Esophagus squamous epithelium (tissue), 5 donors: ENCODE measurements at places on chromosomes 2 and 18.

- no peak for DNase-seq
Observed at GRCh38 chr2:197229509-197230443, 80.8 kb downstream of the ANKRD44 start.

DNA sequence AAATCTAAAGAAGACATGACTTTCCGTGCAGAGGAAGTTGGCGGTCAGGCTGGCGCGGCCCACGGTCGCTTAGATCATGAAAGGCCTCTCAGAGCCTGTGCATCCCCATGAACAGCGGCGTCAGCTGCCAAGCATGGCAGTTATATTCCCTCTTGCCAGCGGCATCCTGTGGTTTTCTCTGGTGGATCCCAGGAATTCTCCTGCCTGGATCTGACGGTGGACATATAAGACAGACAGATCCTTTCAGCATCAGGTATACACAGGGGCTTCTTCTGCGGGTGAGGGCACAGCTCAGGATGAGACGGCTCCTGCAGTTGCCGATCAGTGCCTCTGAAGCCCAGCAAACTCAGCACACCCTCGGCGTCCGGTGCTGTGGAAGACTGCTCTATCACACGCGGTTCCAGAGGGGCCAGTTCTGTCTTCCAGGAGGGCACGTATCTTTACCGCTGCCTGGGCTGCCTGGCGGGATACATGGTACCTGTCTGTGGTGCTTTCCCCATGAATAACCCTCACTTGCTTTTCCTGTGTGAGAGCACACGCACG lies 157.8 kb downstream of the LDLRAD4 start:
- DNase-seq = no peak

GRCh38 chr18:48563027-48563426 lies 24.2 kb downstream of the CTIF start:
- DNase-seq = no peak

- DNase-seq = no peak
Observed at GRCh38 chr2:54676656-54677055, 46.8 kb upstream of the EML6 start.

DNA sequence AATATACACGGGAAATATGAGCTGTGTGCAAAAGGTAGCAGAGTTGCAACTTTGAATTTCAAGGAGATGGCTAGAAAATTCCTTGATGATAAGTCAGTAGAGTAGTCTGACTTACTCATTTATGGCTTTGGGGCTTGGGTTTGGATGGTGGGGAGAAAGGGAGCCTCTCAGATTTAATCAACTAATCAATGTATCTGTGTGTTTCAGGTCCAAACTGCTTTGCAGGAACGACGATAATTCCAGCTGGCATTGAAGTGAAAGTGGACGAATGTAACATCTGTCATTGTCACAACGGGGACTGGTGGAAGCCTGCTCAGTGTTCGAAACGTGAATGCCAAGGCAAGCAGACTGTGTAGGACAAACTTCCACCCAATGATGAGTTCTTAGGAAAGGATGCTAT lies 164.6 kb downstream of the VWC2L start:
- no peak for DNase-seq

DNA sequence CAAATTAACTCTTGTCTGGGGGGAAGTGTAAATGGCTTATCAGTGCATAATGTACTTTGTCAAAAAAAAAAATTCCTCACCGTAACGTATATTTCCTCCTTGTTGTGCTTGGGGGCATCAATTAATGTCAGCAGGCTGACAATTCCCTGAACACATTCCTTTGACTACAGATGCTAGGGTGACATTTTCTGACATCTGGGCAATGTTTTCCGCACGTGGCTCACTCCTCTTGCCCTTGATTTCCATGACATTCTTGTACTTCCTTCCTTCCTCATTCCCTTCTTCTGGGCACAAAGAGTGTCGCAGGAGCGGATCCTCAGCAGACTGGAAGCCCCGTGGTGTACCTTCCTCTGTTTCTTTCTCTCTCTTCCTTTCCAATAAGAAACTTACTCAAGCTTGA lies 173.7 kb downstream of the SP3 start:
- no peak for DNase-seq

GRCh38 chr2:20103530-20103929 lies 52.1 kb upstream of the LAPTM4A start:
- DNase-seq = no peak

DNA sequence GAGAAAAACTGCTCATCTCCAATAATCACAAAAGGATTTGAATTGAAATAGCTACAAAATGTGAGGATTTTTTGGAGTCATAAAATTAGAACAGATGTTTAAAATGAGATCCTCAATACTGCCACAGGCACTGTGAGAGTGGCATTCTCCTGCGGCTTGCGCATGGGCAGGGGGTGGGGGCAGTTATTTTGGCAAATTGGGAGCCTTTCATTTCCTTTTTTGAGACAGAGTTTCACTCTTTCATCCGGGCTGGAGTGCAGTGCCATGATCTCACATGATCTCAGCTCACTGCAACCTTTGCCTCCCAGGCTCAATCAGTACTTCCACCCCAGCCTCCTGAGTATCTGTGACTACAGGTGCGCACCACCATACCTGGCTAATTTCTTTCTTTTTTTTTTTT lies 42.4 kb downstream of the POMC start:
- no peak for DNase-seq

- DNase-seq = no peak
Observed at GRCh38 chr18:7575465-7576028, 8.4 kb downstream of the PTPRM start.

DNA sequence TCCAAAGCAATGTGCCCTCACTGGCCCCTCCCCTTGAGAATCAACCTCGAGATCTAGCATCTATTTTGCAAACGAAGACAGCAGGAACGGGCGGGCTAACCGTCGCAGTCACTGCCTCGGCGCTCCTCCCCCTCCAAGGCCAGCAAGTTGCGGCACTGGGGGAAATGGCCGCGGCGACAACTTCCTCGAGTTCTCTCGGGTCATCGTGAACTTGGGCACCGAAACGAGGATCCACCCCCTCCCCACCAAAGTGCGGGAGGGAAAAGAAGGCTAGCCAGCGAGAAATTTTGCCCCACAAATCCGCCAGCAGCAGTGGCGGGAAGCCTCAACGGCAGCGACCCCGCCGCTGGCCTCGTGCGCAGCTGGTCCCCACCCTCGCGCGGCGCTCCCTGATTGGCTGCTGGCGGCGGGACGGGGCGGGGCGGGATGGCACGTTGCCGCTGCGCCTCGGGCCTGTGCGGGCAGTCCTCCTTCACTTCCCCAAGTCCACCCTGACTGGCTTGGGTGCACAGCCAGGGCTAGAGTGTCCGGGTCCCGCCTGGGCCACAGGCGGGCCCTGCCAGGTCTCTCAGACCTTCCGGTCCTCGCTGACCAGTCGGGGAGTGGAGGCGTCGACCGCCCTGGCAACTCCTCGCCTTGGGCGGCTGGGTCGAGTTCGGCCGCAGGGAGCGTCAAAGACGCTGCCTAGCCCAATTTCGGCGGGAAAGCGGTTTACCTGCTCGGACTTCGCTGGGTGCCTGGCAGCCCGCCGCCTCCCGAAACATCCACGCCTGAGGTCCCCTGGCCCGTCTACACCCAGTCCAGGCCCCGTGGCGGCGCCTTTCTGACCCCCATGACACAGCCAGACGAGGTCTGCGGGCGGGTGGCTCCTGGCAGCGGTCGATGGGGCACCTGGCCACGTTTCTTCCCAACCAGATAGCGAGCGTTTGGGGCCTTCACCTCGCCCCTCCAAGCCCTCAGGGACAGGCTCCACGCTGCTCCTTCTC lies at the start of gene BOLL:
Gene BOLL (minus strand): TSS at position 364 of the 986 bp plus-strand sequence. CDS start 3,469 bp downstream, outside the sequence.
- no peak for DNase-seq

- no peak for DNase-seq
Observed at GRCh38 chr18:77100751-77101355, 31.7 kb downstream of the MBP start.

DNA sequence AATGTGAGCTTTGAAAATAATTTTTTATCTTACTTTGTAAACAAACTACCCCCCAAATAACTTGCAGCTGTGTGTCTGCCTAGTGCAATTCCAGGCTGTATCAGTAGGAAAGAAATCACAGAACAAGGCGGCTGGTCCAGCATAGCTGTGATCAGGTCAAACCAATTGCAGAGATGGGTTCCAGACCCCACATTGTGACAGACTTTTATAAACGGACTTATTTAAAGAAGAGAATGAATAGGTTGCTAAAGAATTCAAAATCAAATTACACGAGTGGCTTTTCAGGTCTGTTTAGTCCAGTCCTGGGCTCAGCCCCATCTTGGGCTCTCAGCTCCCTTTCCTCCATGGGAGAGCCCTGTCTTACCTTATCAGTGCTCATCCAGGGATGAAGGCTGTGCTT lies 11.1 kb downstream of the BMP10 start:
- no peak for DNase-seq

- DNase-seq = no peak
Observed at GRCh38 chr2:207370646-207371045, 159.1 kb upstream of the CREB1 start.

- no peak for DNase-seq
Observed at GRCh38 chr2:96146881-96147592, 1.8 kb upstream of the DUSP2 start.

GRCh38 chr2:111662771-111663470 lies 221.1 kb downstream of the ANAPC1 start:
- DNase-seq = no peak

GRCh38 chr18:25222648-25223047 lies 129.3 kb downstream of the ZNF521 start:
- DNase-seq = no peak

DNA sequence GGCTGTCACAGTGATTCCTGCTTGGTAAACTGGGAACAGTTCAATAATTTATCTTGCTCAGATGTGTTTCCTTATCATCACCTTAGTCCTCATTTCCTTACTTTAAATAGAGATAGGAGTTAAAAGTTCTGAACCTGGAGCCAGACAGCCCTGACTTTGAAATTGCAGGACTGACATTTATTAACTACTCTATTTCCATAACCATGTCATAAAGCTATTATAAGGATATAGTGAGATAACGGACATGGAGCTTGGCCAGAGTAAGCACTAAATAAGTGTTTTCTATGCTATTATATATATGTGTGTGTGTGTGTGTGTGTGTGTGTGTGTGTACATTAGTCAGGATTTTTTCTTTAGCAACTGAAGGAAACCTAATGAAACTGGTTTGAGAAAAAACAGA lies 13.1 kb downstream of the NT5DC4 start:
- DNase-seq = no peak

- DNase-seq = no peak
Observed at GRCh38 chr2:127347734-127348392, 39.9 kb downstream of the MAP3K2 start.

- DNase-seq = no peak
Observed at GRCh38 chr2:168210895-168211570, 36.4 kb downstream of the STK39 start.

DNA sequence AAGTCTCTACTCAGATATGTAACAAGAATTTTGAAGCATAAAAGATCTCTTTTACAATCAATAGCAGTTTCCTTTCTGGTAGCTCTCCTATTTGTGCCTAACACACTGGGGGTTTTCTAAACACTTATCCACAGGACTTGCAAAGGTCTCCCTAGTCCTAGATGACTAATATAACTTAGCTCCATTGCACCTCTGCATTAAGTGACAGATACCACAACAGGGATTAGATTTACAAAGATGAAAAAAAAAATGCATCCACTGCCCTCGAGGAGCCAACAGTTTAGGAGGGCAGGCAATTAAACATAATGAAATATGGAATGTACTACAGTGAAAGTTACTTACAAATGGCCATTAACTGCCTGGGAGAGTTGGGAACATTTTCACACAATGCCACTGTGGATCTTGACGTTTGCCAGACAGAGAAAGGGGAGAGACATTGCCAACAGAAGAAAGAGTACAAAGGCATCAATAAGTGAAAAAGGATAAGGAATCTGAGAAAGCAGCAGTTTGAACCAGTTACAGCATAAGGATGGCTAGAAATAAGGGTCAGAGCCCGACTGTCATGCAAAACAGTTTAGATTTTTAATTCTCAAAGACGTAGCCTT lies 14.3 kb downstream of the PPP3R1 start:
- no peak for DNase-seq

DNA sequence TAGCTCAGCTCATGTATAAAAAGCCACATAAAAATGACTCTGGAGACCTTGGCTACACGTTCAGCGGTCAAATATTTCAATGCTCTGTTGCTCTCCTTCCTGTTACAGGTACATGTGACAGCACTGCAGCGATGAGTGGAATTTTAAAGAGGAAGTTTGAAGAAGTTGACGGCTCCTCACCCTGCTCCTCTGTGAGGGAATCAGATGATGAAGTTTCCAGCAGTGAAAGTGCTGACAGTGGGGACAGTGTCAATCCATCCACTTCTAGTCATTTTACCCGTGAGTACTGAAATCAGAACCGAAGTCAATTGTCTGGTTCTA lies 125.4 kb downstream of the CSRNP3 start:
- no peak for DNase-seq

DNA sequence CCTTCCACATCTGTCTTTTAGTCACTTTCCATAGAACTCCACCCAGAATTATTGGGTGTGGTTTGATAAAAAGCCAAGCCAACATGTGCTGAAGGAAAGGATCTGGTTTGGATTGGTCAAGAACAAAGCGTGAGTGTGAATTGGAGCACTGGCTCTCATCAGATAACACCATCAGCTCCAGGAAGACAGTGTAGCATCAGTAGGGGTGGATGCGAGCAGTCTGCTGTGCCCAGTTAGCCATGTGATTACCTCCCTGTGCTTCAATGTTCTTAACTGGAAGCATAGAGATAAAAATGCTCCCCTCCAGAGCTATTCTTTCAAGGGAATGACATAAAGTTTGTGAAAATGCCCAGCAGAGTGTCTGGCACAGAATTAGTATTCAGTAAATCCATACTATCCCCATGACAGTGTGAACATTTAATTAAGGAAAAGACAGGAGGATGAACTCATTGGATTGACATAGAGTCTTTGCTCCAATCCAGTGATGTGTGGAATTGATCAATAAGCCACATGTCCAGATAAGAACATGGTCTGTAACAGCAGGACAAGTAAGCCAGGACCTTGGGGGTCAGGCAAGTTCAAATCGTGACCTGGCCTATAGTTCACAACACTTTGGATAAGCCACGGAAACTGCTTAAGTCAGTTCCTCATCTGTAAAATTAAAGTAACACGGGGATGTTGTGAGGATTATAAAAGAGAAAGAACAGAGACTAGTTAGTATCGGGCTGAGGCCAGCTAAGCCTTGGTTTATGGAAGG lies 68.0 kb downstream of the FAM124B start:
- DNase-seq = no peak

GRCh38 chr2:234339501-234339900 lies 157.4 kb downstream of the ARL4C start:
- no peak for DNase-seq

DNA sequence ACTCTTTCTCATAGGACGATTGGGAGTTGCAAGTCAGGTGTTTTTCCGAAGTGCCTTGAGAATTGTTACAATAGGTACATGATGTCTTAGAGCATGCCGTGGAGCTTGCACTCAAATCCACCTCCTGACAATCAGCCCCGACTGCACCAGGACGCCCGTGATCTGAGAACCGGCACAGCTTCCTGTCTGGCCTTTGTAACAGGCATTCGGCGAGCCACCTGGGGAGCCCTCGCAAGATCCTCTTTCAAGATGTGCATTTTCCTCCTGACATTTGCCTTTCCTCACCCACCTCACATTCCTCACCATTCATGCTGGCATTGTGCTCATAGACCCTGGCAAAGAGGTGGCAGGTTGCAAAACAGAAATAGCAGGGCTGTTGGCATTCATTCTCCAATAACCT lies 427.3 kb downstream of the GALR1 start:
- no peak for DNase-seq

GRCh38 chr2:8573942-8574195 lies 108.0 kb upstream of the ID2 start:
- no peak for DNase-seq
